Activated T-helper 1 cell treated with anti-CD3 and anti-CD28 coated beads, Interleukin-2, amount 50 U/mL, for 16 hours (primary cell): ENCODE measurements at places on chromosomes 1 and 21.

- DNase-seq = no peak
Measured at GRCh38 chr1:14111121-14111520, 411.1 kb downstream of the PRDM2 start.

GRCh38 chr1:236009857-236010256 is 55.0 kb downstream of the NID1 start:
- DNase-seq = no peak

DNA sequence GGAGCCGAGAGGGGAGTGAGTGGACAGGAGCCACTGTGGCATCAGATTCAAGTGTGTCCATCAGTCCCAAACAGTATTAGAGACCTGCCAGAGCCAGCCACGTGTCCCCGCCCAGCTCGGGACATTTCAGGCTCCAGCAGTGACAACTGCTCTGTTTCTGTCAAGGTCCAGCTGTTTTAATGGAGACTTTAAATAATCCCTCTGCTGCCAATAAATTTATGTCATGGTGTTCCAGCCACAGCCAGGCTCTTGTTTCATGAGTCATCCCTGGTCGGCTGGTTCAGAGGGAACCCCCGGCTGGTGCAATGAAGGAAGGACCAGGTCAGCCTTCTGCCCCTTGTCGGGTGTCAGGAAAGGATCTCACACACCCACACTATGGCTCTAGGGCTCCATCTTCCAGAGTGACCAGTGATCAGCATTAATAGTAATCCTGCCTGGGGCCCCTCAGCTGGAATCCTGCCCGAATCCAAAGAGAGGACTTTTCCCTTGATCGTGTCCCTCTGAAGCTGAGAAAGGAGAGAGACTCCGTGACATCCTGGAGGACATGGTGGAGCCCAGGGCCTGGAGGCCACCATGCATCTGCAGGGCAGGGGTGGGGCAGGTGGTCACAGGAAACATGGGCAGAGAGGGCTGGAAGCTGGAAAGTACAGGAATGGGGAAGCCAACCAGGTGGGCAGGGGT is 197.3 kb downstream of the MATN1 start:
- DNase-seq = no peak

- DNase-seq = no peak
Measured at GRCh38 chr1:182990413-182991144, 32.6 kb upstream of the LAMC1 start.
